ENCODE measurements at places on chromosomes 7 and 10.

GRCh38 chr10:77104459-77104980, 533.1 kb downstream of the KCNMA1 start:
- DNase-seq, result no peak

GRCh38 chr10:69014171-69014570, 25.6 kb downstream of the KIFBP start:
- no peak for DNase-seq

GRCh38 chr7:1289666-1290025, 57.0 kb downstream of the UNCX start:
- no peak for DNase-seq

GRCh38 chr10:37434091-37434490, 308.7 kb downstream of the ANKRD30A start:
- DNase-seq, result no peak

- no peak for DNase-seq
Observed at GRCh38 chr10:90890347-90890746, 18.6 kb downstream of the RPP30 start.

DNA sequence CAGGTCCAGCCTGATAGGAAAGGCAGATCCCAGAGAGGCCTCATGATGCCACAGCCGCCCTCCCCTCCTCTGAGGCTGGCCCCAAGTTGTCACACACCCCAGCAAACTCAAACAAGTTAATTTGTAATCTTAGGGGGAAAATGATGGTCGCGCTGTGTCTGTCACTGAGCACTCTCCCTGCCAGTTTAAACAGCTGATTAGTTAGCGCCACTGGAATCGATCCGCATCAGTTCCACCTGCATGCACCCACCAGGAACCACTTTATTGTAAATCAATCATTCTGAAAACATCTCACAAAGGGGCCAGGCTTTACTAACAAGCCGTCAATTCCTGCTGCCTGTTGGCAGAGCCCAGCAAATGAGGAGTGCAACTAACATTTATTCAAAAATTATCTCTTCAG, 870.9 kb downstream of the KCNMA1 start:
- DNase-seq, result no peak

- no peak for DNase-seq
Observed at GRCh38 chr7:116670409-116671015, 1.5 kb upstream of the MET start.

- DNase-seq, result no peak
Observed at GRCh38 chr10:131915990-131916766, 15.4 kb downstream of the PPP2R2D start.

- DNase-seq, result no peak
Observed at GRCh38 chr10:62011558-62011957, 110.1 kb downstream of the ARID5B start.

GRCh38 chr7:32577421-32577820, 82.1 kb downstream of the AVL9 start:
- DNase-seq, result no peak

- DNase-seq, result no peak
Observed at GRCh38 chr7:129986600-129986999, 33.8 kb upstream of the UBE2H start.

DNA sequence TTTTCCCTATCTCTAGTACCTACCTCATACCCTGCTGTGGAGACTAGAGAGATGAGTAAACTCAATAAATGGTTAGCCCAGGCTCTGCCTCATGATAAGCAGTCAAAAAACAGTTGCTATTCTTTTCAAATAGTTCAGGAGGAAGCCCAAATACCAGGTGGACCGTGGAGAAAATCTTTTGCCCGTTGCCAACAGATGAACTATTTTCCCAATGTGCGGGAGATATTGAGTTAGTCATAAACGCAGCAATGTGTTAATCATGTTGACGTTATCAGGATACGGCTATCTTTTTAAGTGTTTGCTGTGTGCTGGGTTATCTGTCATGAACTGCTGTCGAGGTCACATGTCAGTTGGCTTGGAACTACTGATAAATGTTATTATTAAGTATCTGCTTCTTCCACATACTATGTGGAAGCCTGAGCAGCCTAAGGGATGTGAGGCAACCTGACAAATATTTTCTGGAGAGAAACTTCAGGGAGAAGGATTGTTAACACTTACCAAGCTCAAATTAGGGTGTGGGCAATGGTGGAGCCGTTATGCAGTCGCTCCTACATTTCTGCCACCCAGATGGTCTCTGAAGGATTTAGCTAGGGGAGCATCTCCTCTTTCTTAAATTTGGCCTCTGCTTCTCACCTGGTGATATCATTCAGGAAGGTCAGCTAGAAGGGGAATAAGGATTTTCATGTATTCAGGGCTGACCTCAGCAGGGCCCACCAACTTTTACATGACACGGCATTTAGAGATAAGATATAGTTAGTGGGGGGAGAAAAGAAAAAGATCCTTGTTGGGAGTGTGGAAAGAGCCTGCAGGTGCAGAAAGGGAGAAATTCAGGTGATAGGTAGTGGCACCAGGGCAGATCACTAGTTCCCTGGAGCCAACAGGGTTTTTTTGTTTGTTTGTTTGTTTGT, 33.5 kb upstream of the SLC26A3 start:
- no peak for DNase-seq

- DNase-seq, result no peak
Observed at GRCh38 chr10:20931156-20931795, 34.2 kb upstream of the NEBL start.

DNA sequence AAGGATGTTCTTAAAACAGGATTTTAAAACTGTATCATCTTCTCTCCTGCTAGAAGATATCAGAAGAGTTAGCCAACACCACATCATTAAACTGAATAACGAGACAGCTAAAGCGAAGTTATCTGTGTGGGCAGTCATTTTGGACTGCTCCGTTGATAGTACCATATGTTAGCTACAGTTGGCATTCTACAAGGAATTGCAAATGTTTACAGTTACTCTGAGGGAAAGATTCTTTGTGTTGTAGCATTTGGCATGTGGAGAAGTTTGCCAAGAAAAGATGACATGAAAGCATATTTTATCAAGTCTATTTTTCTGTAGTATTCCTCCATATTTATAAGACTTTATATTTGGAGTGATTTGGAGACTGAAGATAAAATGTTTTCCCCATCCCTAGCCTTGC, 464.4 kb upstream of the POM121L12 start:
- DNase-seq, result no peak

DNA sequence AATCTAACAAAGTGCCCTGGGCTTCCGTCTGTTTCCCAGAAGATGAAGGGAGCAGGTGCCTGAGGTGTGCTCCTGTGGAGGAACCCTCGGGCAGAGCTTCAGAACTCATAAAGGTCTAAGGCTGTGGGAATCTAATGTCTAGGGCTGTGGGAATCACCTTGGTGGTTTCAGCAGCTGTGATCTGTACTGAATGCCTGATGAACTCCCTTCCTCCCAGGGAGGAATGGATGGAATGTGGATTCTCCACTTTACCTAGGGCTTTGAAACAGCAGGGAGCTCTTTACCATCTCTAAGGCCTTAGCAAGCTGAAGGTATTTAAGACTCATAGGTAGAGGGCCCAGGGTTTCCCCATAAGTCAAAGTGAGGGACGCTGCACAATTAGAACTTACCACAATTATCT, 36.0 kb upstream of the SEMA3E start:
- no peak for DNase-seq

- no peak for DNase-seq
Observed at GRCh38 chr7:96614154-96614867, 95.3 kb downstream of the SEM1 start.

DNA sequence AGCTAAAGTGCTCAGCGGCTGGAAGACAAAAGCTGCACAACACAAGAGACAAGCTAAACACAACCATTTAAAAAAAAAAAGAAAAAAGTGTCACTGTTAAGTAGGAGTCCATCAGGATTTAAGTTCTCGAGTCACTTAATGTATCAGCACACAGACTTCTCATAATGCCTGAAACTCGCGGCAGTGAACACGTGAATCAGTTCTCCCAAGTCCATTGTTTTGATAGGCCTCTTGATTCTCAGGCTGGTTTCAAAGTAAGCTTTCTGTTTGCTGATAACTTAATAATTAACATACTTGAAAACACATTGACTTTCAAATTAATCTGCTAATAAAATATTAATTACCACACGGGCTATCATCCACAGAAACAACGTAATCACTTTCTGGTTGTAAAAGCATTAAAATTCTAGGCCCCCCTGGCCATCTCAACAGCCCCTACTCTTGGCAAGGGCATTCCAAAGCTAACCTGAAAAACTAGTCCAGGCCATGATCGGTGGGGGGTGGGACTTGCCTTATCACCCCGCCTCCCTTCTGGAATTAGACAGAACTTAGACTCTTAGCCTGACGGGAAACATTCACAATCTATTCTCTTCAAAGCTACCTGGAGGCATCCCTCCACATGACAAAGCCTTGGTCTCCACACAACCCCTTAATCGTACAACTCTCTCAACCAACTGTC, 129.0 kb downstream of the DIP2C start:
- DNase-seq, result no peak

- no peak for DNase-seq
Observed at GRCh38 chr10:62072901-62073300, 171.4 kb downstream of the ARID5B start.

DNA sequence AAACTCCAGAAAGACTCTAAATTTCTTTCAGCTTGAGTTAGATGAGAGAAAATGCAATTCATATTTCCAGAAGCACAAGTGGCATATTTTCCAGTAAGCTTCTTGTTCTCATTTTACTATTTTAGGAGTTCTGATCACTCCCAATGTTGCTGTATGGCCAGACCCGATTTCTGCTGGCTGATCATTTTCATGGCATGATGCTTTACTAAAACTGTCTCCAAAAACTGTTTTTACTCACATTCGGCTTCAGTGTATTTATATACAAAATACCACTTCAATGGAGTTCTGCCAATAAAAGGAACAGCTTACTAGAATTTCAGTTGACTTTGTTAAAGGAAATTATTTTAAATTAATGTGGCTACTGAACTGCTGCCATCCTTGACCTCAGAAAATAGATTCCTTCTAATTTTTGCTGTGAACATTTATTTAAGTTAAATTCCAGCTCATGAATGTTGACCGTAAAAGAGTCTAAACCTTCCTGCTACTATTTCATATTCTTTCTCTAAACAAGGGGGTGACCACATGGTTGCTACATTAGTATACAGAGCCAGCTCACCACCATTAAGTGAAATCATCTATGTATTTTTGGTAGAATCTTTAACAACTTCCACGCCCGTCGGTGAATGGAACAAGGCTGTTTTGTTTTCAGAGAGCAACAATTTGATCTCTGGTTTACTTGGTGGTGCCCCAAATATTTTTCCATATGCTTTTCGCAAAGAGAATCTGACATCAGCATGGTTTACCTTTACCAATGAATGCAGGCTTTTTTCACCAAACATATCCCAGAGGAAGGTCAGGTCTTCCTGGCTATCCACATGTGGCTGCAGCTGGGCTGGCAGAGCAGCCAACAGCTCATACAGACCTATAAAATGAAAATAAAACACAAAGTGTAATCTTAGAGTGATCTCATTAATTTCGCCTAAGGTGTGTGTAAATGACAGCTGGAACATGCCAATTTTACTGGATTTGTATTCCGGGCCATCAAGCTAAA, 101.2 kb downstream of the MPP7 start:
- DNase-seq, result no peak

DNA sequence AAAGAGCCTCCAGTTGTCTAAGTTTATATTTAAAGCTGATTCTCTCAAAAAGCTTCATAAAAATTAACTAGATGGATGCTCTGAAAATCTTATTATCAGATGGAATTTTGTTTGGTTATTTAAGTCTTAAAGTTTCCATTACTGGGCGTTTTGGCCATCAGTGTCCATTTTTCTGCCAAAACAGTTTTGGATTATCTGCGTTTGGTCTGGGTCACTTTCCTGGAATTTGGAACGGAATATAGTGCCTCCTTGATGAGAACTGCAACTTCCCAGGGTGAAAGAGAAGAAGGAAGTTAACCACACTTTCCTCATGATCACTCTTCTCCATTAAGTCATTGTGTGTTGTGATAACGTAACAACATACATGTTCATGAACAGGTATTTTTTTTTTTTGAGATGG, 764.9 kb upstream of the AUTS2 start:
- no peak for DNase-seq

DNA sequence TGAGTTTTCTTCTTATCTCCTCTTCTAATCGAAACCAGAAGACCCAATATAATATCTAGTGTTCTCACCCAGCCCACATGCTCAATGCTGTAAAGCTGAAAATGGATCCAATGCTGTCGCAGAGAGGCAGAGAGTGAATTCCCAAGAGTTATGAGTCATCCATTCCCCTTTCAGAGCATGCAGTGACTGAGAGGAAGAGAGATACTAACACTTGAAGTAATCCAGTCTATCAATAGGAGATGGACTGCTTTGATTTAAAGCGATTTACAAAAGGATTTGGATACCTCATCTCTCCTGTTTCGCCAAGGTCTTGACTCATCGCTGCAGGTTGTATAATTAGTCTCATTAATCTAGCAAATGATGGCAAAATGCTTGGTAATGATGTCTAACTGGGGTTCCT, 41.5 kb upstream of the PRKCQ start:
- peak; percentile 38 for DNase-seq

DNA sequence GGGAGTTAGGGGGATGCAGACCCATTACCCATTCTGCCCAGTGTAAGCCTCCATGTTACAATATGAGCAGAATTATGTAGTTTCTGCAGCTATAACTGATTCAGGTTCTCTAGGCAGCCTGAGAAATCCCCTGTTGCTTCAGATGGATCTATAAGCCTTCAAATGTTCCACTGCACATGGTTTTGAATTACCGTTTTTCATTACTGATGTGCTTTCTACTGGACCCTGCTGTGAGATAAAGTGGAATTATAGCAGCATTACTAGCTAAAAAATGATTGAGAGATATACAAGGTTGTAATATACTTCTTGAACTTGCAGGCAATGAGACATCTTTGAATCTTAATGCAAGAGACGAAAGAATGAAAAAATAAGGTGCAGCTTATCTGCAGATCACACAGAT, 38.4 kb upstream of the ANAPC16 start:
- DNase-seq, result no peak
